Stimulated activated CD4-positive, alpha-beta T cell treated with anti-CD3 and anti-CD28 coated beads, TNF-alpha, amount 100 ng/mL, for 4 hours (primary cell): ENCODE measurements at places on chromosomes 4 and X.

DNA sequence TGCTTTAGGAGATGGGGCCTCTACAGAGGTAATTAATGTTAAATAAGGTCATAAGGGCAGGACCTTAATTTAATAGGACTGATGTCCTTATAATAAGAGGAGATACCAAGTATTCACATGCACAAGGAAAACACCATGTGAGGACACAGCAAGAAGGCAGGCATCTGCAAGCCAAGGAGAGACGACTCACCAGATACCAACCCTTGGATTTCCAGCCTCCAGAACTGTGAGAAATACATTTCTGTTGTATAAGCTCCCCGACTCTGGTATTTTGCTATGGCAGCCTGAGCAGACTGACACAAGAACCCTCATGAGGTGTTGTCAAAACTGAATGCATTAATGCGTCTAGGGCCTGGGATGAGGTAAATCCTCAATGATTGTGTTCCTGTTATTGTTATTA lies 56.2 kb upstream of the MAPK10 start:
- DNase-seq: no peak

- no peak for DNase-seq
Observed at GRCh38 chr4:1291996-1292702, 2.5 kb downstream of the MAEA start.

- no peak for DNase-seq
Observed at GRCh38 chrX:98646351-98646750, 1762.6 kb downstream of the RPA4 start.

DNA sequence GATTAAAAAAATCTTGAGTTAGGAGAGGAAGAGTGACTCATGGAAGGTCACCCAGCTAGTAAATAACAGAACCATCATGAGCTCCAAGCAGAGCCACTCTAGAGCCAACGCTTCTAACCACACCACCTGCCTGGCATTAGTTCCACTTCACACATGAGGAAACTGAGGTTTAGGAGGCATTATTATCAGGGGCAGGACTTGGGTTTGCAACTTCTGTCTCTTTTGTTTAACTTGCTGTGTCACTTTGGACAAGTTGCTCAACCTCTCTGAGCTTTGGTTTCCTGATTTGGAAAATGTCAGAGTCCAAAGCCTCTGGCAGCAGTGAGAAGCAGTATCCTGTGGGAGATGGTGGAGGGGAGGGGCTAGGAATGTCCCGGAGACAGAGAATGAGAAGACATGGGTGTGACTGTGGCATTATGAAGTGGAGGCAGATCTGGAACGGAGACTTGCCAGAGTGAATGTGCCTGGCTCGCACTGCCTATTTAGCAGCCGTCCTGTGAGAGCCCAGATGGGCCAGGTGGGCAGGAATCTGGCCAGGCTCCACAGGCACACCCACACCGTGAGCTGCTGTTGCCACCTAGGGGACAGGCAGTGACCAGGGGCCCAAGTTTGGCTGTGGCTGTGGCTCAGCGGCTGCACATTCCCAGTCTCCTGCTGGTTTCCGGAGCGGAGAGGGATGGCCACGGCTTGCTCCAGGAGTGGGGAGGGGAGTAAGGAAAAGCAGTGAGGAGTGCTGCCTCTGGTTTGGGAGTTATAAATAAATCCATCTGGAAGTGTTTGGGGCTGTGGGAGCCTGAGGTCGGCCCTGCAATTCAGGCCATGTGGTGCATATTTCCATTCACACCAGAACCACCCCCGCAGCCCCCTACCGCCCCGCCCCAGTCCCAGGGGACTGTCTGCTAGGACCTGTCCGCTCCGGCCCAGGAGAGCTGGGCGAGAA lies 93.4 kb downstream of the NHSL2 start:
- DNase-seq: no peak

DNA sequence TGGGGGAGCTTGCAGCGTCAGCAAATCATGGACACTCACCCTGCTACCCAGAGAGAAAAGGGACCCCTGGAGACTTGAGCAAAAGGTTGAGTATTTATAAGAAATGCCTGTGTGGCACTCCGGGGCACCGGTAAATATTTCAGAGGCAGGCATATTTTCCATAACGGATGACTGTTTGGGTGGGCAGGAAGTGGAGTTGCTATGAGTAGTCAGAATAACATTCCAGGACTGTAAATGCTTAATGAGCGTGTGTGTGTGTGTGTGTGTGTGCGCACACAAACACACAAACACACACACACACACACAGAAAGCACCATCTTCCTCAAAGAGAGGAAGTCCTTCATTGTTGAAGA lies 74.6 kb downstream of the MXRA5 start:
- no peak for DNase-seq

GRCh38 chr4:7799736-7800135 lies 139.9 kb downstream of the AFAP1 start:
- DNase-seq: no peak

- DNase-seq: no peak
Observed at GRCh38 chr4:81146466-81146865, 68.6 kb downstream of the PRKG2 start.

- no peak for DNase-seq
Observed at GRCh38 chrX:13651150-13651549, 1.8 kb upstream of the TCEANC start.
